ENCODE measurements at places on chromosomes 4 and X.

- no peak for DNase-seq
Observed at GRCh38 chr4:48831532-48832030, 693 bp downstream of the OCIAD1 start.

GRCh38 chrX:50103866-50104566, 96.8 kb downstream of the AKAP4 start:
- no peak for DNase-seq

- DNase-seq = no peak
Observed at GRCh38 chr4:92381616-92382015, 77.8 kb downstream of the GRID2 start.

GRCh38 chr4:82786828-82787227, 11.8 kb downstream of the SCD5 start:
- DNase-seq = no peak

- no peak for DNase-seq
Observed at GRCh38 chr4:31230594-31230993, 510.4 kb downstream of the PCDH7 start.

- DNase-seq = no peak
Observed at GRCh38 chrX:116480059-116480458, 17.3 kb upstream of the CT83 start.

GRCh38 chr4:83821493-83821892, 285.6 kb downstream of the GPAT3 start:
- DNase-seq = no peak

DNA sequence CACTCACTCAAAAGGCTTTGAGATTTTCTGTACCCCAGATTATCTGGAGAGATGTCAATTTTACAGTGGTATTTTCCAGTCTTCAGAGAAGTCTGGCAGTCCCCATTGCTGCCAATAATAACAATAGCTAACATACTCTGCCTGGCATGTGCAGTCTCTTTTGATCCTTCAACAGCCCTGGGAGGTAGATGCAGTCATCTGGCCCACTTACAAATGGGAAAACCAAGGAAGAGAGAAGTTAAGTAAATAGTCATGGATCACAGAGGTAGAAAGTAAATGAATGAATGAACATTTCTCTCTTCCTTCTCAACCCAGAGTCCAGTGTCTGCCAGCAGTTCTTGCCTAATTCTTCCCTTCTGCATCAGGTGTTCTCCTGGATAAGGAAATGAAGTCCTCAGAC, 113.0 kb upstream of the EDNRA start:
- DNase-seq = no peak

DNA sequence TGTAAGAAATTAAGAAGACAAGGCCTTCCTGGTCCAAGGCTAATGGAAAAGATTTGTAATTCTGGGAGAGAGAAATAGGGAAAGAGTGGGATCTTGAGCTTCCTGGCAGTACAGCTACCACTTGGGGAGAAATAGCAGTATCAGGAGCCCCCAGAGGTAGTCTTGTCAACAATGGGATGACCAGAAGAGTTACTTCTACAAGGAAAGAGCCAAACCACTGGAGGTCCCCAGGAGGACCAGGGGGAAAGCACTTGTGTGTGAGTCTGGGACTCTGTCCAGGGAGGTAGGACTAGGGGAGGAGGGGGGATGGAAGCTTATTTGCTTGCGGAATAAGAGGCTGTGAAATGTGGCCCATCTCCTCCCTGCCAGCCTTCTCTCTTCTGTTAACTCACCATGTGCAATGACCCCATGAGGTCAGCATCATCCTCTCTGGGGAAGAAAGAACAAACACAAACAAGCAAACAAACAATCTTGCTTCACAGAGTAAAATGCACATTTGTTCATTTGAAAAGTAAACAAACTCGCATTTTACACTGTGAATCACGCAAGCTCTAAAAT, 160.1 kb downstream of the STK32B start:
- DNase-seq = no peak

DNA sequence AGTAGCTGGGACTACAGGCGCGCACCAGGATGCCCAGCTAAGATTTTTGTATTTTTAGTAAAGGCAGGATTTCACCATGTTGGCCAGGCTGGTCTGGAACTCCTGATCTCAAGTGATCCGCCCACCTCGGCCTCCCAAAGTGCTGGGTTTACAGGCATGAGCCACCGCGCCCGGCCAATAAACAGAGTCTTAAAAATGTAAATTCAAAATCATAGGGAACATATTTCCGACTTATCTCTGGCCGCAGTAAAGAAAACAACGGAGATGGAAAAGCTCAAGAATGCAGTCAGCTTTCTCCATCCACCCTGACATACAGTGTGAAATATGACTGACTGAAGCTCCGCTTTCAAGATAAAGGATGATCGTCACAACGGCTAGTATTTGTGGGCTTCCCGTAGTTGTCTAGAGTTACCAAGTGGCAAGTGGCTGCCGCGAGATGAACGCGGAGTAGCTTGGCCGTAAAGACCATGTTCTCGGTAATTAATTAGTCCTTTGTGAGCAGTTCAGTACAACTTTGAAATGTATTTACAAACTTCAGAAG, 495.1 kb upstream of the FAT1 start:
- no peak for DNase-seq

DNA sequence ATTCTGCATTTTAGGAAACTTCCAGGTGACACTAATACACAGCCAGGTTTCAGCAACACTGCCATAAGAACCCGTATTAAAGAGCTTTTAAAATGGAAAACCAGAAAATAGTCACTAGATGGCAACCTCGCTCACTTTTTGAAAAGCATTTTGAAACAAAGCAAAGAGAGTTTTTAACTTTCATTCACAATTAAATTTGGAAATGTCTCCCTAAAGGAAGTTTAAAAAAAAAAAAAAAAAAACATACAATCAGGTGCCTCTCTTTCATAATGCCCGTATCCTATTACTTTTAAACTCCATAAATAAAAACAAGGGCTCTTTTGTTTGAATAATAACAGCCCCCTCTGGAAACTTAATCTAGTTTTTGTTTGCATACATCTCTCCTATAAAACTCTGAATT, 20.3 kb downstream of the MEPE start:
- peak; percentile 17 for DNase-seq

DNA sequence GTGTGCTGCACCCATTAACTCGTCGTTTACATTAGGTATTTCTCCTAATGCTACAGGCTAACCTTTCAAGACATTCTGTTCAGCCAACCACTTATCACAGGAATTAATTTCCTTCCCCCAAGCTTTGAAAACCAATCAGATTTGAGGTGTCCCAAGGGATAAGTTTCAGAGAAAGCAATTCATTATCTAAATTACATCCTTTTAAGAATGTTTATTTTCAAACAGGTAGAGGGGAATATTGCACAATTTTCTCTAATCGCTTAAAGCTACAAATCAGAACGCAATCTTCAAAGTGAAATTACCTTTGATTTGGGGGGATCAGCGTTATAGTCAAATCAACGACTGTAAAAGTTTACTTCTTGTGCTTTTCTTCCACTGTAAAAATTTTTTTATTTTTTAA, 1.6 kb downstream of the CLOCK start:
- DNase-seq = no peak

GRCh38 chr4:131526686-131527085, 1622.4 kb upstream of the PCDH10 start:
- no peak for DNase-seq

DNA sequence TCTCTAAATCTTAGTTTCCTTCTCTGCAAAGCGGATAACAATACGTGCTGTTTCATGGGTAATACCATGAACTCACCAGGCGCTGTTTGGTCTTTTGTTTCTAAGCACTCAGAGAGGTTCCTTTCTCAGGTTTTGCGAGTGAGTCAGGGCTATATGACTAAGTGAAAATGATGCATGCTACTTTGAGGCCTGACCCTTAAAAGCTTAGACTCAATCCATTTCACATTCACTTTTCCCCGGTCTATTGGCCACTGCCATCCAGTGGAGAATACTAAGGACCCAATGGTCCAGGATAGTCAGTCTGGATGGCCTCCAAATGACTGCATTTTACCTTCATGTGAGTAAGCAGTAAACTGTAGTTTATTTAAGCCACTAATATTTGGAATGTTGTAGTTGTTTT, 400.8 kb upstream of the SLIT2 start:
- no peak for DNase-seq

All from neuronal stem cell (in vitro differentiated cells).